Progenitor cell of endocrine pancreas (in vitro differentiated cells): ENCODE measurements at places on chromosomes 11 and 22. TPM values are rescaled to one million over a fixed set of nuclear protein-coding genes. Genes with fewer than 3 reads are reported as not detected.

The DRD4 gene
- total RNA-seq = 1.1 and 2.7 TPM in 2 replicates

DNA sequence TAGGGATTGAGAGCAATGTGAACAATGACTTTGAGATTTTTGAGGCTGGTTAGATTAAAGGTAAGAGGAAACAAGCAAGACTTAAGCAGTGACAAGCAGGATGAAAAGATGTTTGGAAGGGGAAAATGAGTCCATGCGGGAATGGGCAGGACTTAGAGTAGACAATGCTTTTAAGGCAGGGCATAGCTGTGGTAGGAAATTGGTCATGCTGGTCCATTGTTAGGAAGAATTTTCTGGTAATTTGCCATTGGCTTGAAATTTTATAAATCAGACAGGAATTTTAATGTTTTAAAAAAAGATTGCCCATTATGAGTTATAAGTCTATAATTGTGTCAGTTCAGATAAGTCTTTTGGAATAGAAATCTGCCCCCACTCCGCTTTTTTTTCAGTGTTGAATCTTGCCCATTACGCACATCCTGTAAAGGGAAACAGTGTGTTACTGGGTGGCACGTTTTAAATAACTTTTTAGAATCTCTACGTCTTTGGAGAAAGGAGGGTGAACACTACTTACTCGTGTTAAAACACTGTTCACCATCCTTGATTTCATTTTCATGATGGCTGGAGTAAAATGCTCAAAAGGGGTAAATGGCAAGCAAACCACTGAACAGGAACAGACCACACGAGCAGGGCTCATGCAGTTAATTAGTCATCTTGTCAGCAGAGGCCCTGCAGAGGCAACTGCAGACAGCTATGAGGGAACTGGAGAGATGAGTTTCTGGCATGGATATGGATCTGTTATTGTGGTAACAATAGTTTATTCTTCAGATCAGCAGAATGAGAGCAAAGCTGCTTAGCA lies 25.0 kb downstream of the SWAP70 start:
- no peak for DNase-seq
- H3K36me3 ChIP-seq = no peaks in the 10 kb centered on the region
- no peaks in the 10 kb centered on the region for H3K4me1 ChIP-seq
- H3K27ac ChIP-seq = no peak overlapping the region
- H3K4me3 ChIP-seq = no peak overlapping the region

GRCh38 chr11:497565-498296 lies 9.3 kb downstream of the RNH1 start:
- H3K27ac ChIP-seq = peak overlapping the region; percentile 85
- H3K36me3 ChIP-seq = peaks cover 23% of the 10 kb centered on the region
- no peaks in the 10 kb centered on the region for H3K4me1 ChIP-seq

DNA sequence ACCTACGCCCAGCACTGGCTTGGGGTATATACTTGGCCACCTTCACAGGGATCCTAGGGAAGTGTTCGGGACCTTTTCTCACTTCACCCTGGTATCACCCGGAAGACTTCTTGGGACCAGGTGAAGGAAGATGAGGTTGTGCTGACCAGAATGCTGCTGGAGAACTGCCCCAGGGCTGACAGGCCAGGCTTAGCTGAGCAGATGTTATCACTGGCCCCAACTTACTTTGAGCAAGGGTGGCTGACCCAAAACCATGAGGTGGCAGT lies 4.5 kb downstream of the FTH1 start:
- H3K27me3 ChIP-seq = no peaks in the 10 kb centered on the region
- DNase-seq = no peak
- peaks cover 36% of the 10 kb centered on the region for H3K36me3 ChIP-seq
- peaks cover 18% of the 10 kb centered on the region for H3K4me1 ChIP-seq

DNA sequence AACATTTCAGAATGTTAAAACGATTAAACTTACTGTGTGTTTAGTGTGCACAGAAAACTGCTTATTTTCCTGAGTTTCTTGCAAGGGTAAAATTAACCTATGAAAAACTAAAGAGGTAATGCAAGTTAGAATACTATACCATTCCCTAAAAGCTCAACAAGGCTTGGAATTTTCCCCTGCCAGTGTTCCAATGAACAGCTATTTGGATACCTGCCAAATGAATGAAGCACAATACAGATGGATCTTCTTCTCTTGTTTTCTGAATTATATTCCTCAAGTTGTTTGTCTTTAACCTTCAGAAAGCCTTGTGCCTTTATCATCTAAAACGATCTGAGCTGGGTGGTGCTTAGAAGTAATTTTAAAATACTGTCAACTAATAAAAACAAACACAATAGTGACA lies 204.5 kb downstream of the LRRC4C start:
- H3K27ac ChIP-seq = no peak overlapping the region
- DNase-seq = no peak
- no peaks in the 10 kb centered on the region for H3K36me3 ChIP-seq
- H3K4me1 ChIP-seq = peaks cover 11% of the 10 kb centered on the region
- H3K27me3 ChIP-seq = no peaks in the 10 kb centered on the region

The IGLL1 gene
- not detected in 2 replicates for total RNA-seq

GRCh38 chr11:110450246-110450645 lies 20.5 kb downstream of the FDX1 start:
- no peak overlapping the region for H3K27ac ChIP-seq
- H3K4me1 ChIP-seq = no peaks in the 10 kb centered on the region
- H3K4me3 ChIP-seq = no peak overlapping the region
- no peak for DNase-seq
- H3K36me3 ChIP-seq = peaks cover 8% of the 10 kb centered on the region

GRCh38 chr11:1342946-1343345 lies 33.5 kb upstream of the TOLLIP start:
- H3K4me1 ChIP-seq = no peaks in the 10 kb centered on the region
- no peak overlapping the region for H3K4me3 ChIP-seq
- H3K36me3 ChIP-seq = no peaks in the 10 kb centered on the region
- peaks cover 12% of the 10 kb centered on the region for H3K27me3 ChIP-seq
- no peak for DNase-seq
- no peak overlapping the region for H3K27ac ChIP-seq

GRCh38 chr22:43094551-43094950 lies 5.4 kb upstream of the TTLL1 start:
- H3K27me3 ChIP-seq = no peaks in the 10 kb centered on the region
- H3K36me3 ChIP-seq = peaks cover 2% of the 10 kb centered on the region
- H3K27ac ChIP-seq = no peak overlapping the region
- no peak overlapping the region for H3K4me3 ChIP-seq

- DNase-seq = no peak
- H3K27ac ChIP-seq = no peak overlapping the region
- H3K36me3 ChIP-seq = no peaks in the 10 kb centered on the region
- H3K4me3 ChIP-seq = no peak overlapping the region
- peaks cover 10% of the 10 kb centered on the region for H3K4me1 ChIP-seq
Observed at GRCh38 chr11:134468796-134469195, 56.8 kb upstream of the B3GAT1 start.

GRCh38 chr22:19820880-19821522 lies 33.7 kb downstream of the GNB1L start:
- peak; percentile 8 for DNase-seq
- H3K27me3 ChIP-seq = no peaks in the 10 kb centered on the region
- H3K4me1 ChIP-seq = no peaks in the 10 kb centered on the region
- no peak overlapping the region for H3K27ac ChIP-seq
- H3K4me3 ChIP-seq = no peak overlapping the region

The MS4A15 gene
- total RNA-seq = not detected in 2 replicates

The KCTD21 gene
- total RNA-seq = 7.4 and 10.1 TPM in 2 replicates

GRCh38 chr11:92035488-92035887 lies 189.1 kb upstream of the FAT3 start:
- no peak for DNase-seq
- H3K4me1 ChIP-seq = no peaks in the 10 kb centered on the region
- no peak overlapping the region for H3K27ac ChIP-seq
- H3K27me3 ChIP-seq = no peaks in the 10 kb centered on the region

The CECR2 gene
- 37.6 and 40.5 TPM in 2 replicates for total RNA-seq

The SERHL2 gene
- 0.69 and 1.0 TPM in 2 replicates for total RNA-seq

DNA sequence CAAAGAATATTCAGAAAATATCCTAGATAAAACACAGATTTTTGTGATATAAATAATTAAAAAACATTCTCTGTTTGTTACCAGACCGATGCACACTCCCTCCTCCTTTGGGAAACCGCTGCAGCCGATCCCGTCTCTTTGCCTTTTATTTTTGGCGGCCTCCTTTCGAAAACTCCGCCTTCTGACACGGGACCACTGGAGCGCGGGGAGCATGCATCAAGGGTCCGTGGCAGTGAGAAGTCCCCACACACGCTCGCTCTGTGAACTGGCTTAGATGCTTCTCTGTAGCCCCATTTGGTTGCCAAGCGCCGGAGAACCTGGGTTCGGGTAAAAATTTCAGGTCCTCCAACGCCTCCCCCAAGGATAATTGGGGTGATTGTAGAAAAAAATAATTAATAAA lies 17.0 kb downstream of the DDX17 start:
- no peak for DNase-seq
- no peak overlapping the region for H3K4me3 ChIP-seq
- no peak overlapping the region for H3K27ac ChIP-seq
- no peaks in the 10 kb centered on the region for H3K4me1 ChIP-seq

The OR5A1 gene
- total RNA-seq = not detected in 2 replicates

The PKDREJ gene
- 0.04 TPM in 1 of 2 replicates, not detected in the other for total RNA-seq

- no peak overlapping the region for H3K27ac ChIP-seq
- H3K4me1 ChIP-seq = no peaks in the 10 kb centered on the region
- DNase-seq = no peak
Observed at GRCh38 chr11:117385471-117385870, 57.8 kb downstream of the CEP164 start.

DNA sequence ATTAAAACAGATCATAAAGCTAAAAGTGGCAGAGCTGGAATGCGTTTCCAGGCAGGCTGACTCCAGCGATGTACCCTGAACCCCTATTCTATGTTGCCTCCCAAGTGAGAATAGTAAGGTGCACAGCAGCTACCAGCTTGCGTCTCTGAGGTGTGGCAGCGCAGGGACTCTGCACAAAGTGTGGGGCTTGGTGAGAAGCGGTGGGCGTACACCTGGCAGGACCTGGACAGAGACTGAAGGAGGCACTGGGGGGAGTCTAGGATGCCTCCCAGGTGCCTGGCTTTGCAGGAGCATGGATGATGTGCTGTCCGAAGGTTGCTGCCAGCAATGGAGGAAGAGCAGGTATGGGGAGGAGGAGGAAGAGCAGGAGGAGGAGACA lies 42.9 kb downstream of the AMPD3 start:
- DNase-seq = no peak
- H3K4me3 ChIP-seq = no peak overlapping the region
- no peaks in the 10 kb centered on the region for H3K4me1 ChIP-seq
- no peaks in the 10 kb centered on the region for H3K27me3 ChIP-seq
- H3K36me3 ChIP-seq = peaks cover 13% of the 10 kb centered on the region

GRCh38 chr11:26839911-26840698 lies 118.2 kb upstream of the SLC5A12 start:
- DNase-seq = no peak
- H3K4me1 ChIP-seq = no peaks in the 10 kb centered on the region
- no peaks in the 10 kb centered on the region for H3K36me3 ChIP-seq
- H3K27me3 ChIP-seq = no peaks in the 10 kb centered on the region

The FADS2 gene
- 399 and 402 TPM in 2 replicates for total RNA-seq

The POTEH gene
- not detected in 2 replicates for total RNA-seq
